ENCODE measurements at places on chromosomes 7 and 10. TPM values are rescaled to one million over a fixed set of nuclear protein-coding genes. Genes with fewer than 3 reads are reported as not detected.

DNA sequence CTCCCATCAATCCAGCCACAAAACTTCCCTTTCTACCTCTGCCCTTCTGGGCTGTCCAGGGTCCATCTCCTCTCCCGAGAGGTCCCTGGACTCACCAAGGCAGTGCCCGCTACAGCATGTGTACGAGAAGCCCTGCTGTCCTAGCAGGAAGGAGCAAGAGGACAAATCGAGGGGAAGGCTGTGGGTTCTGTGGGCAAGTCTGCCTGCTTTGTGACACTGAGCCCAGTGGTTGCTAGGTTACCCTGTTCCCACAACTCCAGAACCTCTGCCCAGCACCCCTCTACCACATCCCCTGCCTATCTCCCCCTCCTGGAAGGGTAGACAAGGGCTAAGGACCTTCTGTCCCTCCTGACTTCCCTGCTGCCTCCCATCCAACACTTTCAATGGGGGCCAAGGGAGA is at the start of gene TBATA:
Gene TBATA (minus strand): TSS at position 188 of the 400 bp plus-strand sequence. CDS start 1,998 bp downstream, outside the sequence.
- no peak for ATAC-seq

GRCh38 chr7:129831424-129832058 is 121.2 kb downstream of the UBE2H start:
- ATAC-seq: peak; percentile 70

DNA sequence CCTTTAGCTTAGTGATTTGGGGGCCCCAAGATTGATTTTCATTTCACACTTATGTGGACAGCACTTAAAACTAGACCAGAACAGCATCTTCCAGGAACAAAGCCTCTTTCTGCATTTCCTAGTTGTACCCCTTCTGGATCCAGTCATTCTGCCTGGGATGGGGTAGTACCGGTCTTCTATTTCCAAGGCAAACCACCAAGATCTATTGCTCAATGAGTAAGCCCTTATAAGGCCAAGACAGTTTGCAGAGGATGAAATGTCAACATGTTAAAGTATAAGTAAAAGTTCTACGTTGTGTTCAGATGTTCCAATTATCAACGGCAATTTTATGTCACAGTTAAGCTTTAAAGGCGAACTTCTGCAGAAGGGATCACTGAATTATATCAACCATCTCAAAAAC is 106.9 kb upstream of the ZNF746 start:
- no peak for ATAC-seq

- no peak for ATAC-seq
Measured at GRCh38 chr10:35184527-35185171, 58.0 kb downstream of the CREM start.

GRCh38 chr10:84966708-84967441 is 638.5 kb downstream of the CCSER2 start:
- no peak for ATAC-seq

DNA sequence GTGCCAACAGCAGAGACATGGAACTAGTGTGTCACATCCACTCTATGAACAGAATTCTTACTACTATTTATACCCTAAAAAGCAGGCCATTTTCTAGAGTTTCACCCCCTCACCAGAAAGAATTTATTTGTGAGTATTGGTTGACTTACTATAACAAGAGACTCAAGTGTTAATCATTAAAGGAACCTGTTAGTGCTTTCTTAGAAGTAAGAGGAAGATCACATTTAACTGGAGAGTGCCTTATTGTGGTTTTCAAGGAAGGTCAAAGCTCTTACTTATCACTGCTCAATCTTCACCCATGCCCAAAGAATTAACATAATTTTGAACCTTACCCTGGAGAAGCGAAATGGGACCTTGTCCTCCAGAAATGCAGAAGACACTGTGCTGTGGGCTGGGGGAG is 169.3 kb upstream of the PRSS1 start:
- ATAC-seq: no peak

DNA sequence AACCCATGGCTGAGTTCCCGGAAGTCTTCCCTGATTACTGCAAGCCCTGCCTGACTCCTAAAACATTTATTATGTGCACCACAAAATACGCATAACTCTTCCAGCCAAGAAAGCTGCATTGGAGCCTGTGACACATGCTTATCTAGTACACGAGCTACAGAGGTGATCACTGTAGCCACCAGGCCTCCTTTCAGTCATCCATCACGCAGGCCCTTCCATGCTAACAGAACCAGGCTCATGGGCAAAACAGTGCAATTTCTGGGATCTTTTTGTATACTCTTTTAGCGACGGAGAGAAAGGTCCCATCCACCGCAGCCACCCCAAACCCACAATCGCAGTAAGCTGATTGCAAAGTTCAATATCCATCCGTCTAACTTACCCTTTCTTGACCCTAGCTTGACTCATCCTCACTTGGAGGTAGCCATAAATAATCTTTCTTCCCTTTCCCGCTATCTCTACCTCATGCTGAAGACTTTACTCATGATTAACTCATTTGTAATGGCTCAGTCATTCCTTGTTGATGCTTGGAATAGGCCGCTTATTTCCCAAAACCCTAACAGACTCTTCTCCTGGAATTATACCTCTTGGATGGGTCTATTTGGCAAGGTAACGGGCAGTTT is 1203.5 kb downstream of the TYW1 start:
- no peak for ATAC-seq

DNA sequence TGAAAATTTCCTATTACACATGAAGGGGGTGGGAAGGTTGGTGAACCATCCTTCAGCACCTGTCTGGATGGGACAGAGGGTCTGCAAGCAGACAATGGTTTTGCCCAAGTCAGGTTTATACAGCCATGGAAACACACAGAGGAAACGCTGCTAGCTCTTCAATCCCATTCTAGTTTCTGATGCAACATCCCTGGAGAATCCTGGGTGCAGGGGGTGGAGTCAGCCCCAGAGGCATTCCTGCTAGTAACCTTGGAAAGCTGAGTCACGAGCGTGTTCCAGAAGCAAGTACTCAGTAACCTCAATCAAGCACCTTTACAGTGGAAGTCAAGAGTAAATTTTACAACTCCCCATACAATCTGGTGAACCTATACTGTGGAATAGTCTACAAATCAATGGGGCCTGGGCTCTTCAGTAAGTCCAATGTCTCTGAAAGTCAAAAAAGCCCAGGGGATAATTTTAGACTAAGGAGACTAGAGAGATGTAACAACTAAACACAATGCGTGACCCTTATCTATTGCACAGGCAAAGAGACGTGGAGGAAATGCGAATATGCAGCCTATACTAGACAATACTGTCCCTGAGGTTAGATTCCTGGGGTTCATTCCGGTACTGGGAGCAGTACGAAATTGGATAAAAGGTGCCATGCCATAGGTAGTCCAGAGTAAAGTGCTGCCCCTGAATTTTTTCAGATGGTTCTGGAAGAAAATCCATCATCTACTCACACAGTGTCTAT is 95.4 kb downstream of the ZRANB1 start:
- peak; percentile 57 for ATAC-seq

DNA sequence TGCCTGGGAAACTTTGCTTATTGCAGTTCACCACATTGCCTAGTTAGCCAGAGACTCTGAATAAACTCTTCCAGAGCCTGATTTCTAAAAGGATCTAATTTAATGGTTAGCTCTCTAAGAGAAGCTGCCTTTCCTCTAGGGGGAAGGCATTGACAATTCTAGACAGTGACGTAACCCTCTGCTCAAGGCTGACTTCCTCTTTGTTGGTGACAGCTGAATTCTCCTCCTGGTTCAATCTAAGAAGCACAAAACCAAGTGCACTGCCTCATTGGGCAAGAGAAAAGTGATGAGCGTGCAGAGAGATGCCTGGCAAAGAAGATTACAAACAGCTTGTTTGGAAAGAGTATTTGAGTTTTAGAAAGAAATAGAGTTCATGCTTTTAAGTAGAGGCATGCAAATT is 102.7 kb downstream of the MACC1 start:
- no peak for ATAC-seq

DNA sequence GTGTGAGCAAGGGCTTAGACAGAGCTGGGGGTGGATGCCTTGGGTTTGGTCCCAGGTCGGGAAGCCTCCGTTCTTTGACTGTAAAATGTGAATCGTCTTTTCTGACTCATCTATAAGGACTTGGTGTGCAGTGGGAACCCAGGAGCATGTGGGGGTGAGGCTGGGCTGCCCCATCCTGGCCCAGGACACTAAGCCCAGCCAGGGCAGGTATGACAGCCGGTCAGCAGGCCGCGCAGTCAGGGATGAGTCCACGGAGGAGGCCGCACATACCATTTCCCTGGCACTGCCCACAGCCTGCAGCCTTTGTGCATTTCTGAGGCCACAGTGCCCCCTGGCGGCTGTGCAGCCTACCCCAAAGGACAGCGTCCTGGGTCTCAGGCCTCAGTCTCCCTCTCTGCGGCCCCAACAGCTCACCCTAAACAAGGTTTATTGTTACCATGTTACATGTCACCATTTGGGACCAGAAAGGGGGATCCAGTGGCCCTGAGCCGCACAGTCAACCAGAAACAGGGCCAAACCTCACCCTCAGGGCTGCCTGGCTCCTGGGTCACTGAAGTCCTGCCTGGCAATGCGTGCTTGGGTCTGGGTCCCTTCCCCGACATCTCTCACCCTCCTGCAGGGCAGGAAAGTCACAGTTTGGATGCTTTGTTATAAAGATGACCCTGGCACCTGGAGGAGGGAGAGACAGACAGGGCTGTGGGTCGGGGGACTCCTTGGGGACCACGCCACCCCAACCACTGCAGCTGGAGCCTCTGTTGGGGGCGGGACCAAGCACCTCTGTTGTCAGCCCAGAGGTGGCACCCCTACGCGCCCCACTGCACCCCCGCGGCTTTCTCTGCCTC is 14.4 kb upstream of the SH2B2 start:
- peak; percentile 83 for ATAC-seq

GRCh38 chr7:66307591-66308215 is 102.6 kb downstream of the TPST1 start:
- peak; percentile 50 for ATAC-seq

DNA sequence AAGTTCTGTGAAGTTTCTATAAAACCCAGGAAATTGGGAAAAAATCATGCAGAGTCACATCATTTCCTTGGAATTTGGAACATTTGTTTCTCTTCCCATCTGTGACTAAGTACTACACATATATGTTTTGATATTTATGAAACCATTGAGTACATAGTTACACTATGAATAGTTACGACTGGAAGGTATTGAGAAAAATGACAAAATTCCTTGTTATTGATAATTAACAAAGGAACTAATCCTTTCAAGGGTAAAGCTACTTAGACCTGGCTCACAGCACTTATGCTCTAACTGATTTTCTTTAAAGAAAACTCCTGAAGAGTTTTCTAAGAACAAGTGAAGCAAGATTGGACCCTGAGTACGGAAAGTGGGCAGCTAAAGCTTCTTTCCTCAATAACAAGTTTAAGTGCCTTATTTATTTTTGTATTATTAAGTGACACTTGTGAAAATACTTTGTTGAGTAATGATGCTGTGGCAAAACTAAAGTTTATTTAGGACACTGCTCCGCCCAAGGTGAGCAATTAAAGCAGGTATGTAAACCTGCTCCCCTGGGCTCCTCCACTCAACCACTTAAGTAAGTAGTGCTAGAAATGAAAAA is 12.0 kb upstream of the GLCCI1 start:
- no peak for ATAC-seq

GRCh38 chr10:28254290-28254985 is 48.4 kb downstream of the MPP7 start:
- ATAC-seq: peak; percentile 24

GRCh38 chr7:122092964-122093797 is 50.9 kb downstream of the AASS start:
- ATAC-seq: no peak

The CC2D2B gene
- 3.0 TPM for total RNA-seq

The OPALIN gene
- total RNA-seq: not detected

The MNX1 gene
- total RNA-seq: not detected

The KLLN gene
- total RNA-seq: 0.54 TPM

The VIPR2 gene
- 19.4 TPM for total RNA-seq

The AGR3 gene
- total RNA-seq: not detected

All from gastroesophageal sphincter (tissue), 4 donors.